ENCODE measurements at places on chromosomes 13 and 19.

DNA sequence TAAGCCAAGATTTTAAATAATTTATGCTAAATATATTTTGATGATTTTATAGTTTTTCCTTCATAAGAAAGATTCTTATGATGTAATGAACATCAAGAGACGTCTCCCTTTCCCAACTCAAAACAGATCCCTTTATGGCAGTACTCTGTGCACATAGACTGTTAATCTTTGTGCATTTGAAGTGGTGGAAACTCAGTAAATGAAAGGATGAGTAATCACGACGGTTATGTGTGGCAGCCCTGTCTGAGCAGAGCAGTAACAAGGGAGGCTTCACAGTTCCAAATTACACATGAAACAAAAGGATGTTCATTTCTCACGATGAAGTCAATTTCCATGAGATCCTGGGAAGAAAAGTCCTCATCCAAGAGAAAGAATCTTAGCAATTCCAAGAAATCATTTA, 498.1 kb downstream of the KLF5 start:
- H3K36me3 ChIP-seq: no peaks in the 10 kb centered on the region
- no peak overlapping the region for H3K4me3 ChIP-seq
- DNase-seq: no peak
- no peaks in the 10 kb centered on the region for H3K4me1 ChIP-seq

DNA sequence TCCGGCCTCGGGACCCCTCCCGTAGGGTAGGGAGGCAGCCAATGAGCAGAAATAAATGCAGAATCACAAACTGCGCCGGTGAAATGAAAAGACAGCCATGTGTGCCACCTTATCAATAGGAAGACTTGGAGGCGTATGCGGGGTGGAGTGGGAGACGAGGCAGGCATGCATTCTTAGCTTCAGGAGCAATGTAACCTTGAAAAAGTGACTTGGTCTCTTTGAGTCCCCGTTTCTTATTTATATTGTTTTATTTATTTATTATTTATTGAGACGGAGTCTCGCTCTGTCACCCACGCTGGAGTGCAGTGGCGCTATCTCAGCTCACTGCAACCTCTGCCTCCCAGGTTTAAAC, 16.0 kb downstream of the SSC5D start:
- H3K4me1 ChIP-seq: peaks cover 13% of the 10 kb centered on the region
- no peak overlapping the region for H3K27ac ChIP-seq
- H3K27me3 ChIP-seq: no peaks in the 10 kb centered on the region
- peak overlapping the region; percentile 64 for H3K4me3 ChIP-seq
- DNase-seq: no peak

- H3K27ac ChIP-seq: no peak overlapping the region
- DNase-seq: no peak
- peaks cover 62% of the 10 kb centered on the region for H3K36me3 ChIP-seq
- no peak overlapping the region for H3K4me3 ChIP-seq
- H3K4me1 ChIP-seq: peaks cover 13% of the 10 kb centered on the region
- no peaks in the 10 kb centered on the region for H3K27me3 ChIP-seq
Measured at GRCh38 chr13:19643652-19644051, 10.2 kb downstream of the MPHOSPH8 start.

DNA sequence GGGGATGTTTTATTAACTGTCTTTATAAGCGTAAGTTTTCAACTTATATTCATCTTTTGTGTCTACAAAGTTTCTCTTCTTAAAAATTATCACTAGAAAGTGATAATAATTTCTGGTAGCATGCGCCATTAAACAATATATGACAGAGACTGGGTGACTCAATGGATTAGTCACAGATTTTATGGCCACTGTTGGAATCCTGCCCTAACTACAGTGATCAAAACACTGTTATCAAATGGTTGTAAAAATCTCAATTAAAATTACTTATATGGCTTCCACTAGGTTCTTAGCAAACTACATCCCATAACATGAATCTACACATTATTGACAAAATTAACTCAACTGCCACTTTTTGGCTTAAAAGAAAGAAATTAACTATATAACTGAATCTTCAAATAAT, 350.0 kb downstream of the DACH1 start:
- H3K27ac ChIP-seq: no peak overlapping the region
- H3K36me3 ChIP-seq: no peaks in the 10 kb centered on the region
- H3K4me1 ChIP-seq: no peaks in the 10 kb centered on the region

DNA sequence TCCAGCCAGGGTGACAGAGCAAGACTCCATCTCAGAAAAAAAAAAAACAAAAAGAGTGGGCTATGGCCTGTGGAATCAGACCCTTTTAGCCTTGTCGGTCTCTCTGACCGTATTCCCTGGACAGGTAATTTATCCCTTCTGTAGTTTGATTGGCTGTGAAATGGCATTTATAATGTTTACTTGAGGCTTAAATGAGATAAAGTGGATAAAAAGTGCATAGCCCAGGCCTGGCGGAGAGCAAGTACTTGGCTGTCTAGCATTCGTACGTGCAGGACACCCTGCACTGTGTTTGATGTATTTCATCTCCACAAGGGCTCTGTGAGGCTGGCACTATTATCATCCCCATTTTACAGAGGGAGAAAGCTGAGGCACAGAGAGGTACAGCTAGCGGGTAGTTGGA, 7.0 kb downstream of the NTN5 start:
- no peaks in the 10 kb centered on the region for H3K36me3 ChIP-seq
- no peaks in the 10 kb centered on the region for H3K27me3 ChIP-seq

DNA sequence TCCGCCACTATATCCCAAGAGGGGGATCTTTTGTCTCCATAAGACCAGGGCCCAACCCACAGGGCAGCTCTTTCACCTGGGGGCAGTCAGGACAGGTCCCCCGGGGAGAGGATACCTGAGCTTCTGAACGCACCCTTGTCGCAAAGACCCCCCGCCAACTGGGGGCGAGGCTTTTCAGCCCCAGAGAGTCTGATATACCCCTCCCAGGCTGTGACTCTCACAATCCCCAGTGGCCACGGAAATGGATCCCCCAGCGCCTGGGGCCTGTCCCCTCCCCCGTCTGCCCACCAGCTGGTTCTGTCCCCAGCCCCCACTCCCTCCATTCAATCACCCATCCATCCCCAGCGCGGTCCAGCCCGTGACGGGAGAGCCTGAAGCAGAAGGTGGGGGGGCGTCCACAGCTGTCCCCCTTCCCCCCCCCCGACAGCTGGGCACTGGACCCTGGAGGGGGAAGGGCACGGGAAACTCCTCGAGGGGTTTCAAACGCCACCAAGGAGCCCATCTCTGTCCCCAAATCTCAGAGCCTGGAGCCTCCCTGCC, 823 bp downstream of the DOCK6 start:
- peak overlapping the region; percentile 29 for H3K4me3 ChIP-seq
- H3K27ac ChIP-seq: no peak overlapping the region
- peaks cover 13% of the 10 kb centered on the region for H3K4me1 ChIP-seq
- DNase-seq: no peak

GRCh38 chr13:94753327-94753726, 41.0 kb upstream of the SOX21 start:
- no peak overlapping the region for H3K4me3 ChIP-seq
- no peaks in the 10 kb centered on the region for H3K27me3 ChIP-seq
- H3K4me1 ChIP-seq: no peaks in the 10 kb centered on the region
- no peak overlapping the region for H3K27ac ChIP-seq
- H3K36me3 ChIP-seq: no peaks in the 10 kb centered on the region

All from CD4-positive, alpha-beta T cell (primary cell).